ENCODE measurements at places on chromosomes 6 and 20. TPM values are rescaled to one million over a fixed set of nuclear protein-coding genes. Genes with fewer than 3 reads are reported as not detected.
A peak's percentile ranks its signal among the peaks of the same experiment; 100 is the strongest.

- no peak for DNase-seq
These were observed 1.5 kb upstream of the ASF1A start for GRCh38 chr6:118892355-118892991.

GRCh38 chr6:152094992-152095592 lies 287.6 kb downstream of the ESR1 start:
- DNase-seq, result no peak

DNA sequence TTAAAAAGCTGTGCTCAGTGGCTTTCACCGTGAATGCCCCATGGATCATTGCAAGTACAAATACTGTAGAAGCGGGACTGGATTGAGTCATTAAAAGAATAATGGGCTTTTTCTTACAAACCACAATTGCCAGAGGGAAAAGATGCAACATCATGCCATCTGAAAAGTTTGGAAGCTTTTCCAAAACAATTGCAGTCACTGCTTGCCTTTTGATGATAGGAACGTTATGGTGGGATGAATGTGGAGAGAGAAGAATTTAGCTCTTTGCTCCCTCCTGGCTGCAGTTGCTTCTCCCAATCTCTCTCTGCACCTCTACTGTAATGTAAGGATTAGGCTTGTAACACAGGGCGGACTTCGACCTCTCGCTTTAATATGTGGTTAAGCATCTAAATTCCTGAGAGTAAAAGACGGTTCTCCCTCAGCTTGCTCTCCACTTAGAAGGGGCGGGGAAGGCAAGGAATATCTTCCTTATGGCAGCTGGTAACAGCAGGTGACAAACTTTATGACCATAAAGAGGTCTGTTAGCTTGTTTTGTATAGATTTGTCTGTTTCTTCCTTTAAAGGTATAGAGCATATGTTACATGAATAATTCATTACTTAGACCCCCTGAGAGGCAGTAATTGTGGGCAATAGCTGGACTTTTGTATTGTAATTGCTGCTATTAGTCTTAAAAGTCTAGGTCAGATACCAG lies 376.1 kb downstream of the UTRN start:
- no peak for DNase-seq

- DNase-seq, result no peak
These were observed 466.9 kb downstream of the CD83 start for GRCh38 chr6:14584450-14584849.

Gene MCCD1
- total RNA-seq, result not detected

DNA sequence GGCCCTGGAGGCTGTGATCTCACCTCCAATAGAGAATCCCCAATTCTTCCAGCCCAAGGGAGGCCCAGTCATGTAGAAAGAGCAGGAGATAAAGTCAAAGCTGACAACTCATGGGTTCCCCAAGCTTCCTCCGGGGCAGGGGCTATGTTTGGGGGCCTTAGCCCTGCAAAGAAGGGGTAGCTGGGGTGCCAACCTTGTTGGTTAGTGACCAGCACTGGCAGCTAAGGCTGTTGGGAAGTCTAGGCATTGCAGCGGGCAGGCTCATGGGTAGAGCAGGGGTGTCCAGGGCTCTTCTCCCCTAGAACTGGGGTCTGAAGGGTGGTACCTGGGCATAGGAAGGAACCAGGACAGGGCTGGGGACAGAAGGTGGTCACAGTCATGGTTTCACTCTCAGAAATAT lies 36.4 kb downstream of the TGM2 start:
- DNase-seq, result no peak

DNA sequence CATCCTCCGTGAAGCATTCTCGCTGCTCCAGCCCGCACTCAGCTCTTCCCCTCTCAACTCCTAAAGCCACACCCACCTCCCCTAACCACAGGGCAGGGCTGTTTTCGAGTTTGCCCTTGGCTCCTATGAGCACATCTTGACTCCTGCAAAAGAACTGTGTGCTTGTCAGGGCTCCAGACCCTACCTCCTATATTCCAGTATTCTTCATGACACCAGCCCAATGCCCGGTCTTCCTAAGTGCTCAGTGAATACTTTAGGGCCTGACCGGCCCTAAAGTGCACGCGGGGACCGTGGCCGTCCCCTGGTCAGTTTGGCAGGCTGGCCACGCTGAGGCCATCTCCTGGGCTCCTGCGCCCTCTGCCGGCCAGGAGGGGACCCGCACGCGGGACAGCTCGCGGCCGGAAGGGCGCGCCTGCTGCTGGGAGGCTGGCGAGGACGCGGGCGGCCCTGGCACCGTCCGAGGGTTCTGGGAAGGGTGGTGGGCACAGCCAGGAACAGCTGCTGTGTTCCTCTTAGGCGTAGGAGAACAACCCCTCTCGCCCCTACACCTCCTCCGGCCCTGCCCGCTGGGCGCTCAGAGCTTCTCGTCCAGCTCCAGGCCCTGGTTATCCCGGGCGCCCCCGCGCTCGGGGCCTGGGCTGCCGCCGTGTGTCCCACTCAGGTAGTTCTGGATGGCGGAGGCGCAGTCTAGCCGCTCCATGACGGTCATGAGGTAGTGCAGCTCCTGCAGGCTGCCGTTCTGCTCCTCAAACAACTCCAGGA lies 11.0 kb downstream of the UNC5CL start:
- DNase-seq, result peak; percentile 91

- DNase-seq, result no peak
These were observed 71.0 kb downstream of the TCP11 start for GRCh38 chr6:35070111-35070510.

Gene CD93
- total RNA-seq, result 0.41 TPM

DNA sequence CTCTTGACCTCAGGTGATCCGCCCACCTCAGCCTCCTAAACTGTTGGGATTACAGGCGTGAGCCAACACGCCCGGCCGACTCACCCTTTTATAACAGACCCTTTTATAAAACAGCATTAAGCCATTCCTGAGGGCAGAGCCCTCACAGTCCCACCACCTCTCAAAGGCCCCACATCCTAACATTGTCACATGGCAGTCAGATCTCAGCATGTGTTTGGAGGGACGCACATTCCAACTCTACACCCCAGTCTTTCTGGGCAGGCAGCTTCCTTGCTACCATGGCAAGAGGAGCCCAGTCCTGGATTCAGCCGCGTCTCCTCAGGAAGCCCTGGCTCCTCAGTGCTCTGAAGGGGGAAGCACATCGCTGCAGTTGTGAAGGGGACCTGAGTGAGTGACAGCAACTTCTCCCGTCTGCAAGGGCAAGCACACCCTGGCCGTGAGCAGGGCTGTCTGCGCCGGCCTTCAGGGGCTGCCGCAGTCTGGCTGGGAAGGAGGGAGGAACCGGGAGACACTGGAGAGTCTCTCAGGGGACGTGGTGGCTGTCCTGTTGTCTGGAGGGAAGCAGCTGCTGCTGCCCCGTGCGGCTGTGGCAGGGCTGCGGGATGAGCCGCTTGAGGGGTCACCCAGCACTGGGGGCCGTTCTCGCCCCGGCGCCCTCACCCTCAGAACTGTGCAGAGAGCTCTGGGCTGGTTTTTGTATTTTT lies 15.9 kb downstream of the OSBPL2 start:
- no peak for DNase-seq

Gene C4B
- 3.9 TPM for total RNA-seq

GRCh38 chr20:44576297-44576696 lies 6.1 kb upstream of the PKIG start:
- no peak for DNase-seq

Gene ABRACL
- 192 TPM for total RNA-seq

DNA sequence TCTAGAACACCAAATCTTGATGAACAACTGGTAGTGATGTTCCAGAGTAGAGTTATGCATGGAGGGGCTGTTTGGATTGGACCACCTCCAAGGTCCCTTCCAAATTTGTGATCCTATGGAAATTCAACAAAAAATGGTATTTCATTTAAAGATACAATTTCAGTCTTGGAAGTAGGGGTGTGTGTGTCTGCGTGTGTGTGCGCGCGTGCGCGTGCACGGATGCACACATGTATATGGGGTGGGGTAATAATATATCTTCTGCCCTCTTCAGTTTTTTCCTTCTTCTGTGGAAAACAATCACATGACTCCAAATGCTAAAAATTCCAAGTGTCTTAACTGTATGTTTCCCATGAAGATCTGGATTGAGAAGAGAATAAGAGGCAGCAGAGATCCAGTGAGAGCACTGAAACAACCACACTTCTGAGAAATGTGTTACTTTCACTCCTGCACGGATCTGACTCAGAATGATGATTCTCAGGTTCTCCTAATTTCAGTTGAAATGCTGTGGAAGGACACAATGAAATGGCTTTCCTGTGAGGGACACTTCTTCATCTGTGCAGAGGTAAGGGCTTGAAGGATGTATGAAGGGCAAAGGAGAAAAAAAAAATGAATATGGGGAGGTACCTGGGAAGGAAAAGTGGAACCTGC lies 10.6 kb upstream of the IL17F start:
- no peak for DNase-seq

DNA sequence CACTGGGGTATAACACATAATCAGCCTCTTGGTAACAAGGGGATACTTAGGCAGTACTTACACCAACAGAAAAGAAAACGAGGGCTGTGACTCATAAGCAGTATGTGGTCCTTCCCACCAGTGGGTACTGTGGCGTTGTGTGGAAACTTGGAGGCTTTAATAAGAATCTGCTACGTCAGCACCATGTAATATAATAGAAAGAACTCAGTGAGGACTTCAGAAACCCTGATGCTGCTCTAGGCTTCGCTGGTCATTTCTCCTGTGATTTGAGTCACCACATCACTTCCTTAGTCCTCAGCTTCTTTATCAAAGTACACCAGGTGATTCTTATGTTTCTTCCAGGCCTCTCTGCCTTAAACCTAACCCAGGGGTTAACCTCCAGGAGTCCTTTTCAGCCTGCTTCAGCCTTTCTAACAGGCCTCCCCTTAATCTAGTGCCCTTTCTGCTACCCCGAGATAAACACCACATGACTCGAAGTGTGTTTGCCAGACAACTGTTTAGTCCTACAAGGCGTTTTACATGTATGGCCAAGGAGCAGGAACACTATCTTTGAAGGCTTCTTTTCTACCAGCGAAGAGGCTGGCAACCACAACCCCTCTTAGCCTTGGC lies 68.5 kb downstream of the FYN start:
- DNase-seq, result peak; percentile 73

GRCh38 chr6:43971776-43972126 lies 155.5 kb downstream of the MRPL14 start:
- DNase-seq, result no peak

Gene C20orf204
- 18.8 TPM for total RNA-seq

DNA sequence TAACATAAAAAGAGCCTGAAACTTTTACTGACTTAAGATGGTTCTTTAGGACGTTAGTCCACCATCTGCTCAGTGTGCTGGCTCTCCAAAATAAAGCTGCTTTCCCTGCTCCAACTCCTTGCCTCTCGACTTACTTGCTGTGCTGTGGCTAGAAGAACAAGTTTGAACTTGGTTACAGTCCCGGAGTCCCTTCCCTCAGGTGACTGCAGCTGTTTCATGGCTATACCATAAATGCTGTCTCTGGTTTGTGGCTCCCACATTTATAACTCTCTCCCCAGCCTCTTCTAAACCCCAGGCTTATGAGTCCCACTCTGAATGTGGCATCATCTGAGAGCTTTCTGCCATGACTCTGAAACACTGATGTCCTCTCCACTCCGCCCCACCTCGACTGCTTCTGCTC lies 306.4 kb upstream of the PRND start:
- no peak for DNase-seq

Gene KCNB1
- not detected for total RNA-seq

Gene FRK
- total RNA-seq, result 0.02 TPM

DNA sequence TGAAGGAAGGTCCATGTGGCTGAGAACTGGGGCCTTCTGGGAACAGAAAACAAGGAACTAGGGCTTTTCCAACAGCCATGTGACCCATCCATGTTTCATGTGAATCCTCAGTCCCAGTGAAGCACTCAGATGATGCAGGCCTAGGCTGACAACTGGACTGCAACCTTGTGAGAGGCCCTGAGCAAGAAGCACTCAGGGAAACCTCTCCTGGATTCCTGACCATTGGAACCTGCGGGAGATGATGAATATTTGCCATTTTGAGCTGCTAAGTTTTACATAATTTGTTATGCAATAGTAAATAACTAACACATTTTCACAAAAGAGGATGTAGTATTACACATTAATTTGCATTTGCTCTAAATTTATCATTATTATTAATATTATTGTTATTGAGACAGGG lies 38.4 kb upstream of the HLA-G start:
- DNase-seq, result no peak

DNA sequence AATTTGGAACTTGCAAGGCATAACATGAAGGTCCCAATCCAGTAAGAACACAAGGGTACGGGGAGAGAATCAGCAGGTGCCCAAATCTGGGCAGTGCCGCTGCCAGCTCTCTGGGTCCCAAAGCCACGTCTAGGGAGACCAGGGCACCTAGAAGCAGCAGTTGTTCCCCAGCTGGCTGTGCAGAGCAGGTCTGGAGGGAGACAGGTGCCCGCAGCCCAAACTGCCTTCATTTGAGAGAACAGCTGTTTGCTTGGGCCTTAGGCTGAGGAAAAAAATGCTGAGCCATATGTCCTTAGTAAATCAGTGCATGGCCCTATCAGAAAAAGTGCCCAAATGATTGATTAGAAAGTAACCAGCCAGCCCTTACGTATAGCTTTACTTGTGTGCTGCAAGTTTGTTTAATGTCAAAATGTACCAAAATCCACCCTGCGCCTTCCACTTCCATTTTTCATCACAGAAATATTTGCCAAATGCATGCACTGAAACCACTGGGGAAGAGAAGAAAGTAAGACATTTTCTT lies 9.1 kb upstream of the PRELID3B start:
- no peak for DNase-seq

Gene LZTS3
- total RNA-seq, result 2.0 TPM

- no peak for DNase-seq
These were observed 511.4 kb downstream of the DHX35 start for GRCh38 chr20:39473536-39473935.

GRCh38 chr6:2775003-2775402 lies 9.8 kb downstream of the WRNIP1 start:
- DNase-seq, result no peak

DNA sequence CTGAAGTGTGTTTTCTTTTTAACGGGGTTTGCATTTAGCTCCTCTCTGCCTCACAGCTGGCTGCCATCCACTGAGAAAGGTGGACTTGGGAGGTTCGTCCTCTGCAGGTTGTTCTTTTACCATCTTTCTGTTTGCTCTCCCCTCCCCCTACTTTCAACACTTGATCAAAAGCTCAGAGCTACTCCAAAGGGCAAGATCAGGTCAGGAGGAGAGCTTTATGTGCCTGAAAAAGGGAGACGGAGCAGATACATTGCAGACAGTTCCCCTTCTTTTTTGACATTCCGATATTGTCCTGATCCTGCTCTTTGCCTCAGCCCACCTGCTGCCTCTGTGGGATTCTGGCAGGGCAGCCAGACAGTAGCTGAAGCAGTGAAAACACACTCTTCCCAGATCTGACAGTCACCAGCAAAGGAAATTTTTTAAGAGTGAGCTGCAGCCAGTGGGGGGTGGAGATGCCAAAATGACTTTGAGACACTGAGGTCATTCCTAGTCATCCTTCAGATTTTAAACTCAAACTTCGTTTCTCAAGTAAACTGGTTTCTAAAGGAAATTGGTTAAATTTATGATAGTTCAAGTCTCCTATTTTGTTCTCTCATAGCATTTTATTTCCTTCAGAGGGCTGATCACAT lies 26.5 kb downstream of the SMLR1 start:
- no peak for DNase-seq

Gene WFDC6
- total RNA-seq, result not detected

- DNase-seq, result no peak
These were observed 10.6 kb downstream of the RPS10 start for GRCh38 chr6:34414999-34415858.

Gene PGBD1
- total RNA-seq, result 2.3 TPM

- no peak for DNase-seq
These were observed 82.3 kb upstream of the SLC24A3 start for GRCh38 chr20:19129976-19130612.

GRCh38 chr20:25120457-25120856 lies 38.5 kb upstream of the VSX1 start:
- no peak for DNase-seq

Data from activated naive CD4-positive, alpha-beta T cell treated with anti-CD3 and anti-CD28 coated beads, Interleukin-2, amount 50 U/mL, for 72 hours (primary cell).